ENCODE measurements at places on chromosomes 3 and 15.
A peak's percentile ranks its signal among the peaks of the same experiment; 100 is the strongest.

- DNase-seq = peak; percentile 56
Observed at GRCh38 chr15:87477737-87478686, 778.5 kb downstream of the NTRK3 start.

DNA sequence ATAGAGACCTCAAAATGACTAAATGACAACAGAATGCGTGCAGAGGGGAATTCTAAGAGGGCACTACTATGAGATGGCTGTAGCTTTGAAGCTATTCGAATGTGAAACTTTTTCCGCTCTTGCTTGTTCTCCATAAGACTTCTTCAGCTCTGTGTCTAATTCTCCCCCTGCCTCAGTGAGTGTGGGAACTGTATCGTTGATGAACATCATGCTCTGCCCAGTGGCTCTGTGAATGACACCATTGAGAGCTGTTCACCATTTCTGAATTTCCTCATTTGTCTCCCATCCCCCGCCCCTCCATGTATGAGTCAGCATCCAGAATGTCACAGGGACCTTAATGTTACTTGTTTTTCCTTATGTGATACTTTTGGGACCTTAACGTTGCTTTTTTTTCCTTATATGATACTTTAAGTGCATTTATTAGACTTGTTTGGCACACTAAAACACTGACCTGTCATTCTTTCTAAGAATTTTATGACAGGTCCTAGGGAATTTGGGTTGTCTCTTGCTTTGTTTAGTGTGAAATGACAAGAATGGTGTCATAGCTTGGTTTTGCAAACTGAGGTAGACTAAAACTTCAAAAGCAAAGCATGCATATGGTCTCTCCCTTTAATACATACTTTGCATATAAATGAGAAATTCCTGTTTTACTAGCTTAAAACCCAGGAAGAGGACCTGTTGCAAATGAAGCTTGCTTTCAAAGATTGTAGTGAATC, 99.6 kb downstream of the FNDC3B start:
- DNase-seq = no peak

GRCh38 chr3:154972951-154973350, 107.2 kb upstream of the MME start:
- DNase-seq = no peak

- DNase-seq = no peak
Observed at GRCh38 chr15:94294556-94294955, 63.2 kb downstream of the MCTP2 start.

DNA sequence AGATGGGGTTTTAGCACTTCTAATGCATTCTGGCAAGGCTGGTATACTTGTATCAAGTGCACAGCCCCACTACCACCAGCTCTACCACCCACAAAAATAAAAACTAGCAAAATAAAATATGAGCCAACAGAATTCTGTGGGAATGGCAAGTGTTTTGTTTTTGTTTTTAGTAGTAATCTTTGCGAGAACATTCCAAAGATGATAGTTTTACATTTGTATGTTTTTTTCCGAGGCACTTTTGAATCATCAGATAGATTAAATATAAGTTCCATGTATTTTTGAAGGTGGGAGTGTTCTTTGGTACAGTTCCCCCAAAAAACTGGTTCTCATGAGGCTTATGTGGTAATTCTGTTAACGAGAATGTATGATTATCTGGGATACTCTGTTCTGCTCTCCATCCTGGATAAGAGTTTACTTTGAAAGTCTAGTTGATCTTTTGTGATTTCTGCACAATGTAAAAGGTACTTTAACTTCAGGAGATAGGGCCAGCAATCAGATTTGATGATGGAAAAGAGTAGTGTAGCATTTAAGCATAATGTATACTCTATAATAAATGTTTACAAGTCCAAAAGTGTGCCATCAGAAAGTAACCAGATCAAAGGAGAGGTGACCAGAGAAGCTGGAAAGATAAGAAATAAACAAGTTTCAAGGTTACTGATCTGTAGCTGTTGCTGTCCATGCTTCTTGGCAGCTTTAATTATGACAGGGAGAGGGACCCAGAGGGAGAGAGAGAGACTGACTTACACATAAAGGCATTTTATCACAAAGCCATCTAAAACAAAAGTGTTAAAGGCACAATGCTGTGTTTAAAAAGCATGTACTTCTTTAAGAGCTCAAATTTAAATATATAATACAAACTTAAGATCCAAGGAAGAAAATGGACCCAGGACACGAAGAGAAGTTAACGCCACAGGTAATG, 130.9 kb downstream of the PGPEP1L start:
- no peak for DNase-seq

GRCh38 chr3:31733234-31733667, 200.5 kb downstream of the STT3B start:
- peak; percentile 80 for DNase-seq

DNA sequence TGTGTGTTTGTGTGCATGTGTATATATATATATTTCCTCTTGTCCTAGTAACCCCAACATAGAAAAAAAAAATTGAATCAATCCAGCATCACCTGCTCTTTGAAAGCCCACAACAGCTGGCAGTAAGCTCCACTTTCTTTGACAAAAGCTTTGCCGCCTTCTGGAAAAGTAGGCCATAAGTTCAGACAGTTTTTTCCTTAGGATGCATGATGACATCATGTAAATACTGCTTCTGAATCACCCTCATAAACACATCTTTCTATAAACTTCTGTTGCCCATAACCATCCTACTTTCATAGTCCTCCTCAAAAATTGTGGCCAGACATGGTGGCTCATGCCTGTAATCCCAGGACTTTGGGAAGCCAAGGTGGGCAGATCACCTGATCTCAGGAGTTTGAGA, 67.4 kb downstream of the CSNK1G1 start:
- DNase-seq = no peak

DNA sequence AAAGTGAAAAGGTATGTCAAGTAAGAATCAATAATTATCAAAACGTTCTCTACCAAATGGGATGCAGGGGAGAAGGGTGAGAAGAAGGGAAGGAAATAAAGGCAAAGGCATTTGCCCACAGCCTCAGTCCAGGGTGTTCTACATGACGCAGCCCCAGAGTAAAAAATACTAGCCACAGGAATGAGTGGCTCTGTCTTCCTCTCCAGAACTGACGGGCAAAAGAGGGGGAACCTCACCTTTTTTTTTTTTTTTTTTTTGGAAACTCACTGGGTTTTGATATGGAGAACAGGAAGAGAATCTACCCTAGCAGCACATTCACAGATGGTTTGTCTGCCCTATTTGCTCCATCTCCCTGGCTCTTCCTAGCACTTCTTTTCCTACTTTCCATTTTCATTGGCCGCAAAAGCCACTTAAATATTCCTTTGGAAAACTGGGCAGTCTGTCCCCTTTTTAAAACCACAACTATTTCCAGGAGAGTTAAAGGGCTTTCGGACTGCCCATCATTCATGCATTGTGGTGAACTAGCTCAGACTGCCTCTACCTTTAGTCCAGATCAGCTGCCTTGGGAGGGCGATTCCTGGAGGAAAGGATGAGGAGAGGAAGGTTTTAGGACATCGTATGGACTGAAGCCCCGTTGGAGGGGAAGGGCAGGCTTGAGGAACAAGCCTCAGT, 28.2 kb downstream of the B3GNT5 start:
- no peak for DNase-seq

DNA sequence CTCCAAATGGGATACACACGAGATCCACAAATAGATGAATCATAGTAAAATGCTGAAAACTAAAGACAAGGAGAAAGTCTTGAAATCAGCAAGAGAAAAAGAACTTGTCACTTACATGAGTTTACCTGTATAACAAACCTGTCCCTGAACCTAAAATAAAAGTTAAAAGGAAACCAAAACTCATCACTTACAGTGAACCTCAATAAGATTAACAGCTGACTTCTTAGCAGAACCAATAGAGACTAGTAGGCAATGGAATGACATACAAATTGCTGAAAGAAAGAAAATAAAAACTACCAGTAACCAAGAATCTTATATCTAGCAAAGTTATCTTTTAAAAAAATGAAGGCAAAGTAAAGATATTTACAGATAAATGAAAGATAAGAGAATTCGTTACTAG, 27.4 kb downstream of the SEC22A start:
- DNase-seq = no peak

- peak; percentile 65 for DNase-seq
Observed at GRCh38 chr3:78912259-78912658, 855.5 kb downstream of the ROBO1 start.

GRCh38 chr15:67884514-67885174, 44.8 kb upstream of the RNU6-1 start:
- peak; percentile 31 for DNase-seq

GRCh38 chr3:126921085-126921824, 61.7 kb upstream of the PLXNA1 start:
- no peak for DNase-seq

GRCh38 chr15:98983334-98983733, 24.3 kb downstream of the PGPEP1L start:
- DNase-seq = no peak

DNA sequence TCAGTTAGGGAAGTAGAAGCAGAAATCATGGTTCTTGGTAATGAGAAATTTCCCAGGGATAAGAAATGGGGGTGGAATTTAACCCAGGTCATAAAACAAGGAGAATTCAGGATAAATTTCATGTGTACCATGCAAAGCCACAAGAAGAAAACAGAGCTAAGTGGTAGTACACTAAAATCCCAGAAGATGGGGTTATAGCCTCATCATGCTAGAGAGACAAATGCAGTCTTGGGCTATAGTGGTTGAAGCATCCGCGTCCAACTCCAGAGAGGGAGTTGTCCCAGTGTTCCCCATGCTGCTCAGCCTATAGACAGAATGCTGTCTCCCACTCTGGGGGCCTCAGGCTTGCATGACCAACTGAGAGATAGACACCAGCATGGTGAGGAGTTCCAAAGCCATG, 36.2 kb upstream of the CLRN1 start:
- peak; percentile 16 for DNase-seq

Data from cerebellar cortex (tissue), 1 donor.